ENCODE measurements at places on chromosomes 7 and 10.
A peak's percentile ranks its signal among the peaks of the same experiment; 100 is the strongest.

- no peak for DNase-seq
These were observed 200.2 kb downstream of the DNAJC1 start for GRCh38 chr10:21803374-21803773.

DNA sequence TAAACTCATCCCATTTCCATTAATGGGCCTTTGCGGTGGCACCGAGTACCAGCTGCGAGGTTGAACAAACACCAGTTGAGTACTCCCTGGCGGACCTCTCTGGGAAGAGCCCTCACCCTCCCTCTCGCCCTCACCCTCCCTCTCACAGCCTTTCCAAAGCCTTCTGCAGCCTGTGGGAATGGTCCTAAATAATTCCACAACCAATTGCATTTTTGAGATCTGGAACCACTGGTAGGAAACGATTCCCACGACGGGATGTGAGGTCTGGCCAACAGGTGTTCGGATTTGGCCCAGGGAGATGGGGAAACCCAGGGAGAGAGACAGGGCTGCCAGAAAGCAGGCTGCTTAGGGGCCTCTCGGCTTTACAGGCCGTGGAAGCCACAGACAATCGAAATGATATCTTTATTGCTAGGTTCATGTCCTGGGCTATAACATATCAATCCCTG lies 5.3 kb downstream of the PTF1A start:
- DNase-seq: no peak

DNA sequence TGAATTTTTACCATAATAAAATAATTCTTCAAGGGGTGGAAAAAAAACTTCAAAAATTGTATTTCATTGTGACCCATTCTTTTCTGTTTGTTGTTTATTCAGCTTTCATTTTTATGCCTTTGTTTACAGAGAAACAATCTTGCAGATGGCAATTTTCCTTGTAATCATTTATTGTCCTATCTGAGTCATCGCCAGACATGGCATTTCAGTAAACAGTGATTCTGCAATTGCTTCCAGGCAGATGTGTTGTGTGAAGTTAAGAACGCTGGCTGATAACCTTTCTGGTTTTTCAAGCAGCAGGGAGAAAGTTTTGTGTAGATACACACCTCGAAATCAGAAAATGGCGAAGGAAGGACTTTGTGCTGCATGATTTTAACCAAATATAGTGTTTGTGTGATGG lies 80.7 kb upstream of the RPA3 start:
- DNase-seq: no peak

DNA sequence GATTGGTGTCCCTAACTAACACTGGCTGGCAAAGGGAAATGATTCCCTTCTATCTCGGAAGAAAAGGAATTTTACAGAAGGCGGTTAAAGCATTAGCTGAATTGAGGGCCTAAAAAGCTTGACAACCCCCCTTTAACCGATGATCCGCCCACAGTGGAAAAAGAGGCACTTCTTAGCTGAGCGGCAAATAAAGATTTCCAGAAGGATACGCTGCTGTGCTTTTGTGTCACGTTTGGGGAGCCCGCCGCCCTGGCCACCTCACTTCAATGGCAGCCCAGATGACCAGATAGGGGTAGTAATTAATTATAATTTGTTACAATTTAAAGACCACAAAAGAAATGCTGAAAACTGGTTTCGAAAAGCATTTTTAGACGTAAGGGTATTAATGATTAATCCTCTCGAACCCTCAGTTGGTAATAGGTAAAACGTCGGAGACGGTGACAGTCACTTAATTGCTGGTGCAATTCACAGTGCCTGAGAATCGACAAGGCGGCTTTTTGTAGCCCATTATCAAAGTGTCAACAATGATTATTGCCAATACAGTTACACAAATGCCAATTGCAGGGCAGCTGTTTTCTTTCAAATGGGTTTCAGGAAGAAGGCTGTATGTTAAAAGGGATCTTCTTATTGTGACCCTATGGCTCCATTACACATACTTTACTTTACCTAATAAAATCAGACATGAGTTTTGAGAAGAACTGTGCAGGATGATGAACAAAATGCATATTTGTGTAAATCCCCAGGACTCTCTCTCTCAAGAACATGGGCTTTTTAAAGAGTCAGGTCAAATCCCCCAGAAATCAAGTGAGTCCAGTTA lies 154.1 kb downstream of the PIP4K2A start:
- no peak for DNase-seq

- no peak for DNase-seq
These were observed 31.8 kb downstream of the DNMBP start for GRCh38 chr10:99977916-99978315.

DNA sequence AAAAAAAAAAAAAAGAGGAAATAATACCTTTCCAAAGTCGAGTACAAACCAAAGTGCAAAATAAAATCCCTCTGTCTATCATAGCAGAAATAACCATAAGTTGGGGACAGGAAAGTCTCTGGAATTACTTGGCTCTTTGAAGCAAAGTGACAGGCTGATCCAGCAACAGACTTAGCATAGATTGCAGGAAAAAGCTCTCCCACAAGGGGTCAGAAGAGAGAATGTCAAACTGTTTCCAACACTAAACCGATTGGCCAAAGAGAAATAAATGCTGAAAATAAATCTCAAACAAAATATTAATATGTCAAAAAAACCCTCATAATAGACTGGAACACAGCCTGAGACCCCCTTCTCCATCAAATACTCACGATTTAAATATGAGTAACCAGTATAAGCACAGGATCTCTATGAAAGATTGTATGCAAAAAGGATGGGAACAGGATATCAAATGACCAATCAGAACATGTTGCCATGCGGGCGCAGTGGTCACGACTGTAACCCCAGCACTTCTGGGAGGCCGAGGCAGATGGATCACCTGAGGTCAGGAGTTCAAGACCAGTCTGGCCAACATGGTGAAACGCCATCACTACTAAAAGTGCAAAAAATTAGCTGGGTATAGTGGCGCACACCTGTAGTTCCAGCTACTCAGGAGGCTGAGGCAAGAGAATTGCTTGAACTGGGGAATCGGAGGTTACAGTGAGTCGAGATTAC lies 1000.7 kb upstream of the LRRN3 start:
- no peak for DNase-seq

- DNase-seq: peak; percentile 89
These were observed 96.7 kb upstream of the EFCAB10 start for GRCh38 chr7:105677817-105678573.

DNA sequence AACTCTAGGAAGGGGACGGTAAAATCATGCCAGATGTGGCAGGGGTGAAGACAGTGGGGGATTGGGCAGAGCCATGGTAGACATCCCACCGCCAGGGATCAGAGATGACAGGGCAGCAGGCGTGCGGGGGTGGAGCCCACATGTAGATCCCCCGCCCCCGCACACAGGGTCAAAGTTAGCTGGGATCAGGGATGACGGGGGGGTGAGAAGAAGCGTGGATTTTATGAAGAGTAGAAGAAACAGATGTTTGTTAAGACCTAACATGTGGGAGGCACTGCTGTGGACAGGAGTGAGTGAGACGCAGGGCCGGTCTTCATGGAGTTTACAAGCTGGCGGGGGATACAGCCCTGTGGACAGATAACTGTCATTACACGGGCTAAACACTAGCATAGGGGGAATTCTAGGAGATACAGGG lies 154.0 kb upstream of the KLF14 start:
- DNase-seq: no peak

- no peak for DNase-seq
These were observed 20.7 kb upstream of the ABLIM1 start for GRCh38 chr10:114678820-114679219.

- DNase-seq: no peak
These were observed 17.4 kb downstream of the IRF5 start for GRCh38 chr7:128954830-128955802.

GRCh38 chr7:134919240-134919641 lies 67.1 kb upstream of the AGBL3 start:
- DNase-seq: peak; percentile 59

DNA sequence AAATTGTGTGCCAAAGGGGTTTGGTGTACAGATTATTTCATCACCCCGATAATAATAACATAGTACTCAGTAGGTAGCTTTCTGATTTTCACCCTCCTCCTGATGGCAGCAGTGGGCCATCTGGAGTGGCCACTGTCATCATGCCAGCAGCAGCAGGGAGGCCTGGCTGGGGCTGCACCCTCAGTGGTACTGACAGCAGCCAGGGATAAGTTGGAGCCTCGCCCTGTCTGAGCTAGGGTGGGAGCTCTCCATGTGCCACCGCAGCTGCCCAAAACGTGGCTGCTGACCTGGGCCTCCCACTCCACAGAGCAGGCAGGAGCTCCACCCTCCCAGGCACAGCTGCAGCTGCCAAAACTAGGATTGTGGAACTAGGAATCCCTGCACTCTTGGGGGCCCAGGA lies 700.8 kb upstream of the KCND2 start:
- DNase-seq: no peak
